H7 (cell line): ENCODE measurements at places on chromosomes 16 and 17. TPM values are rescaled to one million over a fixed set of nuclear protein-coding genes. Genes with fewer than 3 reads are reported as not detected.

Gene SMIM36
- not detected in 2 replicates for total RNA-seq

GRCh38 chr17:76735006-76735405 is 2.1 kb downstream of the SRSF2 start:
- DNase-seq, result no peak

- no peak for DNase-seq
These were observed 25.7 kb downstream of the MMP15 start for GRCh38 chr16:58051296-58051695.

GRCh38 chr17:6479622-6480302 is 35.5 kb downstream of the PIMREG start:
- DNase-seq, result no peak

- DNase-seq, result no peak
These were observed 14.6 kb upstream of the CPPED1 start for GRCh38 chr16:12818326-12818725.

DNA sequence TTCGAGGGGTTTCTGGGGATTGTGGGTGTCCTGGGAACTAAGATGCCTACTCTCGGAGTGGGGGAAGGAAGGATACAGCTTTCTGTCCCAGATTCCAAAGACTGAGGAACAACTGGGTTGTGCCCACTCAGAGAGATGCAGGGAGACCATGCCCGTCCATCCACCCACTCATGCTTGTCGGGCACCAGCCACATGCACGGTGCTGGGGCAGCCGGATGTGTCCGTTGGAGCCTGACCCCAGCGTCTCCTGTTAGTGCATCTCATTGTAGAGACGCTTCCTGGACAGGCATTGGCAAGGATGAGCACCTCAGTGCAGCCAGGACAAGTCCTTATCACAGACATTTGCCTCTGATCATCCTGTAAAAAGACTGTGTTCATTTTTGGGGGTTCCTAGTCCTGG is 58.1 kb downstream of the METRNL start:
- DNase-seq, result peak; percentile 18
